ENCODE measurements at places on chromosomes 11 and 22.

DNA sequence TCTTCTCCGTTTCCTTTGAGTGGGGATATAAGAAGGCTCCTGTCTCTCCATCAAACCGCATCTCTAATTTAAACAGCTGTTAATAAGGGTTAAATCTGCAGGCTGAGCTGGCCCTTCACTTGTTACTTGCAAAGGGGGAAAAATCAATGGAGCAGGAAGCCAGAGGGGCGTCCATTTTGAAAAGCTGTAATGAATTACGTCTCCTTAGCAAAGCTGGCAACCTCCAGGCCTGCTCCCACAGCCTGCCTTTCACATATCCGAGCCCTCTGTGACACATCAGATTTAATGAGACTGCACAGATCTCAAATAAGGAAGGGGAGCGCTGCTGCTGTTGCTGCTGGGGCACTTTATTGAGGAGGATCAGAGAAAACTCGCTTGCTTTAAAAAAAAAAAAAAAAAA lies 320.8 kb downstream of the BLID start:
- no peak for DNase-seq

- no peak for DNase-seq
Measured at GRCh38 chr11:28049338-28050216, 58.4 kb downstream of the KIF18A start.

- DNase-seq = no peak
Measured at GRCh38 chr22:24937114-24937513, 9.4 kb downstream of the LHFPL7 start.

- no peak for DNase-seq
Measured at GRCh38 chr22:21902296-21903087, 35.0 kb upstream of the MAPK1 start.

DNA sequence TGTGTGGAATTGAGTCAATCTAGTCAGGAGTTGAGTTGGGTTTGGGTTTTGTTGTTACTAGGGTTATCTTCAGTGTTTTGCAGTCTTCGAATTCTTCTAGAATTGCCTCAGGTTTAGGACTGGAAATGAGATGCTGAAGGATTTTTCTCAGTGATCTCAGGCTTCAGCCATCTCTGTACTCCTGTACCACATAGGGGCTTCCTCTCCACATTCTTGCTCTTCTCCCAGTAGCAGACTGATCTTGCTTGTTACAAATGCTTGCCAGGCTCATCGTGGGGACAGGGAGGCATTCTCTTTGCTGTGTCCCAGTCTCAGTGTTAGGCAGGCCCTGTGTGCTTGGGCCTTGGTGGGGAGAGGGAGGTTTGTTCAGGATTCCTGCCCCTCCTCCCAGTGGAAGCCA lies 96.1 kb downstream of the LRRC32 start:
- no peak for DNase-seq

All from stimulated activated CD4-positive, alpha-beta T cell treated with anti-CD3 and anti-CD28 coated beads, Interleukin-12 subunit alpha, Interleukin-12 subunit beta, amount 100 ng/mL, for 4 hours (primary cell).